T-cell (primary cell): ENCODE measurements at places on chromosomes 4 and X.

DNA sequence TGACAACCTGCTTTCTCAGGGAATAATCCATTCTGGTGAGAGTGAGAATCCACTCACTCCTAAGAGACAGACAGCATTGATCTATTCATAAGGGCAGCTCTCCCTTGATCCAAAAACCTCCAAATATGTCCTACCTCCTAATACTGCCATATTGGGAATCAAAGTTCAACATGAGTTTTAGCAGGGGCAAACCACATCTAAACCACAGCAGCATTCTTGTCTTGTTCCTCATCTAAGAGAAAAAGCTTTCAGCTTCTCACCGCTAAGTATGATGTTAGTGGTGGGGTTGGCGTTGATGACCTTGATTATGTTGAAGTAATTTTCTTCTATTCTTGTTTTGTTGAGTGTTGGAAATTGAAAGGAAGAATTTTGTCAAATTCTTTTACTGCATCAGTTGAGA is 69.6 kb downstream of the SERTM2 start:
- DNase-seq: no peak
- H3K4me1 ChIP-seq: no peaks in the 10 kb centered on the region
- no peaks in the 10 kb centered on the region for H3K27me3 ChIP-seq

DNA sequence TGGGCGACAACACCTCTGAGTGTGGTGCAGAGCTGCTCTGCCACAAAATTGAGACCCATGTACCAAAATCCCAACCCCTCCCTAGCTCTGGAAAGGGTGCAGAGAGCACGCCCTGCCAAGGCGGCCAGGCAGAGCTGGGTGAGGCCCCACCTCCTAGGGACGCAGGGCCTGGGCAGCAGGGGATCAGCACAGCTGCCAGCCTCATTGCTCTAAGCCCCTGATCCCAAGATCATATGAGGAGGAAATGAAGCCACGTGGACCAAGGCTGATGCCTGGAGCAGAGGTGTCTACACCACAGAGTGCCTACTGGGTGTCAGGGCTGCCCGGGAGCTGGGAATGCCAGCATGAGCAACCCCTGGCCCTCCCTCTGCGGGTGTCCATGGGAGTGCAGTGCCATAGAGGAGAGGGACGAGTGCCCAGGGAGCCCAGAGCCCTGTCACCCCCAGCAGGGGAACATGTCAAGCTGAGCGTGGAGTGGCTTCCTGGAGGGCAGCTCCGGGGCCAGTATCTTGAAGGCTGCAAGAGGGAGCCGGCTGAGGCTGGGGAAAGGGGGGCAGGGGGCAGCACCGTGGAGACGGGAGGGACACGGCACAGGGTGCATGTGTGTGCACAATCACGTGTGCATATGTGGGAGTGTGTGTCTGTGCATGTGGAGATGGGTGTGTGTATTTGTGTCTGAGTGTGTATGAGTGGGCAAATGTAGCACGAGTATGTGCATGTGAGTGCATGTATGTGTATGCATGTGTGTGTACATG is 63.9 kb upstream of the PSAPL1 start:
- H3K27me3 ChIP-seq: no peaks in the 10 kb centered on the region
- H3K4me3 ChIP-seq: no peak overlapping the region
- no peak overlapping the region for H3K27ac ChIP-seq
- H3K36me3 ChIP-seq: no peaks in the 10 kb centered on the region
- no peaks in the 10 kb centered on the region for H3K4me1 ChIP-seq

- H3K36me3 ChIP-seq: no peaks in the 10 kb centered on the region
- no peaks in the 10 kb centered on the region for H3K4me1 ChIP-seq
- H3K4me3 ChIP-seq: no peak overlapping the region
- no peaks in the 10 kb centered on the region for H3K27me3 ChIP-seq
- no peak overlapping the region for H3K27ac ChIP-seq
- no peak for DNase-seq
These were observed 68.6 kb downstream of the NHS start for GRCh38 chrX:17443556-17443955.

DNA sequence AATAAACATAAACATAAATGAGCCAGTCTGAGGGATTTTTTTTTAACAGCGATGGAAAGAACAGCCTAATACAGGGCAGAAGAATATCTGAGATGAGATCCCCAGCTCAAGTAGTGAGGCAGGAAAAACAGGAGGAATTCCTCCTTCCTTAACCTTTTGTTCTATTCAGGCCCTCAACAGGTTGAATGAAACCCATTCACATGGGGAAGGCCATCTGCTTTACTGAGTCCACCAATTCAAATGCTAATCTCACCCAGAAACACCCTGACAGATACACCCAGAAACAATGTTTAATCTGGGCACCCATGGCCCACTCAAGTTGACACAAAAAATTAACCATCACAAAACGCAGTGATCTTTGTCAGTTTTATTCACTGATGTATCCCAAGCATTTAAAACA is 45.5 kb downstream of the SMIM31 start:
- DNase-seq: no peak
- no peaks in the 10 kb centered on the region for H3K4me1 ChIP-seq
- H3K27ac ChIP-seq: no peak overlapping the region
- H3K4me3 ChIP-seq: no peak overlapping the region
- H3K36me3 ChIP-seq: no peaks in the 10 kb centered on the region

DNA sequence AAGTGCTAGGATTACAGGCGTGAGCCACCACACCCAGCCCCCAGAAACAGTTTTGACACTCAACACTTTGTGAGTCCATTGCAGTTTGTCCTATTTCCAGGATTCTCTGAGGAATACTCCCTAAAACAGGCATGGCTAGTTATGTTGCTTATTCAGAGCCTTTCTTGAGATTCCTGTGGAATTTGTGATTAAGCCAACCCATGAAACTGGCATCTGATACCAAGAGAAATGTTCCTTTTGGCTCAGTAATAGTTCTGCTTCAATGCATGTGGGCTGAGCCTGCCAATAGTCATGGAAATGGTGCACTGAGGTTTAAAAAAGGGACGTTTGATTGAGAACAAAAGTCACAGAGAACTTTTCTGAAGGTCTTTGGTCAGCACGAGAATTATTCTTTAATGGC is 241.7 kb downstream of the PPP1R2C start:
- DNase-seq: no peak
- no peaks in the 10 kb centered on the region for H3K4me1 ChIP-seq
- H3K27ac ChIP-seq: no peak overlapping the region
- no peaks in the 10 kb centered on the region for H3K27me3 ChIP-seq
- H3K4me3 ChIP-seq: no peak overlapping the region

- H3K4me3 ChIP-seq: peak overlapping the region; percentile 34
- no peaks in the 10 kb centered on the region for H3K36me3 ChIP-seq
- DNase-seq: no peak
- peaks cover 9% of the 10 kb centered on the region for H3K4me1 ChIP-seq
- H3K27me3 ChIP-seq: peaks cover 6% of the 10 kb centered on the region
These were observed 126.0 kb upstream of the CXorf66 start for GRCh38 chrX:140091125-140091886.

GRCh38 chr4:85869181-85869580 is 394.2 kb downstream of the ARHGAP24 start:
- no peaks in the 10 kb centered on the region for H3K36me3 ChIP-seq
- H3K27ac ChIP-seq: no peak overlapping the region
- H3K4me3 ChIP-seq: no peak overlapping the region
- H3K27me3 ChIP-seq: no peaks in the 10 kb centered on the region

GRCh38 chr4:9931146-9931545 is 90.2 kb downstream of the SLC2A9 start:
- H3K36me3 ChIP-seq: no peaks in the 10 kb centered on the region
- no peak for DNase-seq
- no peak overlapping the region for H3K4me3 ChIP-seq
- no peak overlapping the region for H3K27ac ChIP-seq

DNA sequence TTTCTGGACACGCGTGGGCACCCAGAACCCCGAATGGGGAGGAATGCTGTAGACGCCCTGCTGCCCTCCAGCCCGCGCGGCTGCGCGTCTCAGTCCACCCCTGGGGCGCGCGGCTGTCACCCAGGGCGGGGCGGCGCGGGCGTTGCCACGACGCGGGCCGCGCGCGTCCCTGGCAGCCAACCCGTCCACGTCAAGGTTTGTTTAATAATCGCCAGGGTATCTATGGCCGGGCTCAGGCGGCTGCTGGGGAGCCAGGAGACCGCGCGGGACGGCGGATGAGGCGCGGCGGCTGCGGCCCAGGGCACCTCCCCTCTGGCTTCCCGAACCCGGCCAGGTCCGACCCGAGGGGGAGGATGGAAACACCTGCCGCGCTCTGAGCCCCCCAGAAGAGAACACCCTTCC is at the start of gene SPATA18:
Gene SPATA18, plus strand, starts transcription at position 92 of the 402 bp plus-strand sequence. CDS start 401 bp downstream, outside the sequence.
- H3K4me1 ChIP-seq: peaks cover 9% of the 10 kb centered on the region
- H3K27ac ChIP-seq: no peak within 1 kb of the TSS
- no peak for DNase-seq
- peak within 1 kb of the TSS; percentile 19 for H3K4me3 ChIP-seq

- no peak for DNase-seq
- no peaks in the 10 kb centered on the region for H3K27me3 ChIP-seq
- H3K36me3 ChIP-seq: no peaks in the 10 kb centered on the region
- no peaks in the 10 kb centered on the region for H3K4me1 ChIP-seq
These were observed 257.7 kb upstream of the SPOCK3 start for GRCh38 chr4:167492007-167492406.

DNA sequence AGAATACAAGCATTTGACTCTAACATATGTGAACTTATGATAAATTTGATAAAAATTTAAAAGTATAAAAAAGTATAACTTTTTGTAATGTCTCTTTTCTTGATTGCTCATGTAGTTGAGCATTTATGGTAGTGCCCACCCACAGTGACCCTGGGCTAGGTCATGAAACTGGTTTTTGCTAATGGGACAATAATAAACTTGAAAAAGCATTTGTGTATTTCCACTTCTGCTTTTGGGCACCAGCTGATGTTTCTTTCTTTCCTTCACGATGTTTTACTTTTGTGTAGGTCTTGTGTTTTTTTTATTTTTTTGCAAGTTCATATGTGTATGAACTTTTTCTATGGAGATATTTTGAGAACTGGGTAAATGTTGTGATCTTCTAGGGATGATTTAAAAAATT is 313.1 kb downstream of the CBLL2 start:
- H3K27me3 ChIP-seq: no peaks in the 10 kb centered on the region
- no peak overlapping the region for H3K4me3 ChIP-seq
- no peaks in the 10 kb centered on the region for H3K36me3 ChIP-seq
- H3K27ac ChIP-seq: no peak overlapping the region

- no peak overlapping the region for H3K4me3 ChIP-seq
- no peaks in the 10 kb centered on the region for H3K36me3 ChIP-seq
- no peaks in the 10 kb centered on the region for H3K27me3 ChIP-seq
- DNase-seq: no peak
- H3K4me1 ChIP-seq: no peaks in the 10 kb centered on the region
These were observed 500.0 kb downstream of the SPRY1 start for GRCh38 chr4:123896446-123897071.

GRCh38 chrX:105610411-105610810 is 211.9 kb upstream of the NRK start:
- H3K4me1 ChIP-seq: no peaks in the 10 kb centered on the region
- no peak for DNase-seq
- H3K27me3 ChIP-seq: no peaks in the 10 kb centered on the region

DNA sequence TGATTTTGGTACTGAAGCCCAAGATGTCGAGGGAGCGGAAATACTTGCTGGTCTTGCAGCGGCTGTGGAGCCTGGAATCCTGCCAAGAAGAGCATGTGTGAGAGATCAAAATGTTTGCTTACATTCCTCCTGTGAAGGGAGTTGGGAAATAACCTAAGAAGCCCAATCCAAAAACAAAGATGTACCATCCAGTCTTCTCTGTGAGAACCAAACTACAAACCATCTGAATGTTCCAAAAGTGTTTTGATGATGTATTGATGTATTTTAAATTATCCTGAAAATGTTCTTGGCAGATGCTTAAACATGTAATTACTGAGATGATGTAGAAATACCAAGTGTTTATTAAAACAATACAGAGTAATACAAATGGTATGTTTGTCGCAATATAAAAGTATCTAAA is 10.1 kb upstream of the ADH1A start:
- no peak for DNase-seq
- no peaks in the 10 kb centered on the region for H3K4me1 ChIP-seq
- no peak overlapping the region for H3K4me3 ChIP-seq
- no peaks in the 10 kb centered on the region for H3K36me3 ChIP-seq

GRCh38 chr4:106650701-106651100 is 282.1 kb upstream of the GIMD1 start:
- no peak for DNase-seq
- H3K4me1 ChIP-seq: no peaks in the 10 kb centered on the region
- no peaks in the 10 kb centered on the region for H3K27me3 ChIP-seq
- no peak overlapping the region for H3K27ac ChIP-seq
- H3K36me3 ChIP-seq: no peaks in the 10 kb centered on the region

DNA sequence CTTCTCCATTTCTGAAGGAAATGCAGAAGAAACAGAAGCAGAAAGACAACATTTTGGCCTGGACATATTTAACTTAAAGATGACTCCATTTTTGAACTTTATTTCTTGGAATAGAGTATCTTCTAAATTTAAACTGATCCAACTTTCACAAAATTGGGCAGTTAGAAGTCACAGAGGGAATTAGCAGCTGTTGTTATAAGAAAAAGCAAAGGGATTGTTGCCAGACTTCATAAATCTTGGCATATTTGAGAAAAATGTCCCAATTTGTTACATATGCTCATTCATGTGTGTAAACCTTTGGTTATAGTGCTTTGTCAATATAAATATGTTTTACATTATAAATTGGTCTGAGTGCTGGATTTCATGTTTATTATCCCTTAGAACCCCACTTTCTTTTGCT is 3.4 kb downstream of the GLUD2 start:
- H3K4me1 ChIP-seq: no peaks in the 10 kb centered on the region
- H3K36me3 ChIP-seq: no peaks in the 10 kb centered on the region
- H3K4me3 ChIP-seq: no peak overlapping the region
- H3K27ac ChIP-seq: no peak overlapping the region
- no peak for DNase-seq

DNA sequence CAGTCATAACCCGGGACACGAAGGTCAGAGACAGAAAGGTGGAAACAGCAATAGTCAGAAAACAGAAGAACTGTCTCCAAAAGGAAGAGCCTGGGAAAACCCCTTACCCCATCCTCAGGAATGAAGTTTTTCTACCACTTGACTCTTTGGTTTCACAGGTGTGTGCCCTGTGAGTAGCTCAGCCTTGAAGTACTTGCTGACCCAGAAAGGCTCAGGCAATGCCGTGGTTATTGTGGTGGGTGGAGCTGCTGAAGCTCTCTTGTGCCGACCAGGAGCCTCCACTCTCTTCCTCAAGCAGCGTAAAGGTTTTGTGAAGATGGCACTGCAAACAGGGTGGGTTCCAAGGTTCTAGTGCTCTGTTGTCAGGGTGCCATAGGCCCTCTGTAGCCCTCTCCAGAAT is 24.4 kb downstream of the DGAT2L6 start:
- no peak for DNase-seq
- H3K4me3 ChIP-seq: no peak overlapping the region
- no peaks in the 10 kb centered on the region for H3K4me1 ChIP-seq
- H3K27ac ChIP-seq: no peak overlapping the region
- H3K27me3 ChIP-seq: peaks cover 2% of the 10 kb centered on the region
- no peaks in the 10 kb centered on the region for H3K36me3 ChIP-seq
